Stimulated activated CD4-positive, alpha-beta T cell treated with anti-CD3 and anti-CD28 coated beads, Interleukin-4, amount 100 ng/mL, for 4 hours (primary cell): ENCODE measurements at places on chromosomes 7 and 10.

DNA sequence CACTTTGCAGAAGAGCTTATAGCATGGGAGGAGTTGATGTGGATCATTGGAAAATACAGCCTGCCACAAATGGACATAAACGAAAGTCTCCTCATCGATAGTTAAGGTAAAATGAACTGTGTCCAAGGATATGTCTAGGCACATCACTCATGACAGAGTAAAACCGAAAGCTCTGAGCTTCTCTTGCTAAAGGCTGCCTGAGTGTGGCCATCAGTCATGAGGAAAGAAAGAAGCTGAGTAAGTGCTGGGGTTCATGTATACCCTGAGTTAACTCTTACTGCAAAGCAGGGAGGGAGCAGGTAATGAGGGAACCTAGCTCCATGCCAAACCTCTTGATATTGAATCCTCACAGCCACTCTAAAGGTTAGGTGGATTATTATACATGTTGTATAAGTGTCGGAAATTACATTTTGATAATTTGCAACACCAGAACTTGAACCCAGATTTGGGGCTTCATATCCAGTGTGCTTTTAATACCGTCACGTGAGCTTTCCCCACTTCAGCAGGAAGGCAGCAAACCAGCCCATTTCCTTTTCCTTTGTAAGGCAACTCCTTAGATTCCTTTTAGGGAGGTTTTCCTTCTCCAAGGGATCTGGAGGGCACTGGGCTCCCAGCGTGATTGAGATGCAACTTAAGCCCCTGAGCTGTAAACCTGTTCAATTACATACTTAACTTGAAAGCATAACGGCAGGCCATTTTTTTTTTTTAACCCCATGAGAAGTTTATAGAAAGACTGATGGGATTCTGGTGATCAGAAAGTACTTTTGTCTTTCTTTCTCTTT is 215.0 kb downstream of the PHF14 start:
- DNase-seq = no peak

- DNase-seq = no peak
Measured at GRCh38 chr7:109479388-109479787, 909.7 kb downstream of the DNAJB9 start.

- no peak for DNase-seq
Measured at GRCh38 chr10:71334221-71334791, 15.2 kb downstream of the SLC29A3 start.

DNA sequence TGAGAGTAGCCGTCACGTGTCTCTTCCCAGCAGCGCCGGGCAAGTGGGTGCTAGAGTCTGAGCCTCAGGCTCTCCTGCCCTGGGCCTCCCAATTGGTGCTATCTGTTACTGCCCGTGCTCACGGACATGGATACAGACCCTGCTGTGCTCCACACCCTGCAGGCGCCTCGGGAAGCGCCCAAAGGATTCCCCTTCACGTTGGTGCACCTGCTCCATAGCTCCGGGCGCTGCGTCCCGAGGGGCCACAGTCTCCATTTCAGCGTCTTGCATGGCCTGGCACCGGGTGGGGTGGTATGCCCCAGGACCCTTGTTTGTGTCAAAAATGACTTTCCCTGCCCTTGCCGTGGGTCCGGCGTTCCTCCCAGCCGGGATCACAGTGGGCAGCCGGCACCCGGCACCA is 13.8 kb upstream of the ZNF212 start:
- DNase-seq = no peak

- DNase-seq = no peak
Measured at GRCh38 chr10:104197364-104197763, 34.8 kb downstream of the CFAP43 start.
